NCI-H774 (cell line): ENCODE measurements at places on chromosomes 13 and 19.

DNA sequence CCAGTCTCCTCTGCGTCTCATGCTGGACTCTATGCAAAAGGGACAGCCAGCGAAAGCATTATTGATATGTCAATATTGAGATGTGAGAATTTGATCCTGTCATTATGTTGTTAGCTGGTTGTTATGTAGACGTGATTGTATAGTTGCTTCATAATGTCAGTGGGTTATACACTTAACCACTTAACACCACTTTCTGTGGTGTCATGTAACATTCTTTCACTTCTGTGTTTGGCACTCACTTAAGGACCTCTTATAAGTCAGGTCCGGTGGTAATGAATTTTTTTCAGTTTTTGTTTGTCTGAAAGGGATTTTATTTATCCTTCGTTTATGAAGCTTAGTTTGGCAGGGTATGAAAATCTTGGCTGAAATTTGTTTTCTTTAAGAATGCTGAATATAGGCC is 7.1 kb upstream of the SIGLEC7 start:
- no peak for DNase-seq

GRCh38 chr13:107296804-107297203 is 728.9 kb upstream of the ARGLU1 start:
- no peak for DNase-seq

GRCh38 chr13:114053026-114053425 is 79.2 kb upstream of the C13orf46 start:
- DNase-seq: no peak

- no peak for DNase-seq
These were observed 22.1 kb downstream of the PLEKHF1 start for GRCh38 chr19:29687244-29687896.

- no peak for DNase-seq
These were observed 201.7 kb downstream of the ABCC4 start for GRCh38 chr13:95099541-95099940.

DNA sequence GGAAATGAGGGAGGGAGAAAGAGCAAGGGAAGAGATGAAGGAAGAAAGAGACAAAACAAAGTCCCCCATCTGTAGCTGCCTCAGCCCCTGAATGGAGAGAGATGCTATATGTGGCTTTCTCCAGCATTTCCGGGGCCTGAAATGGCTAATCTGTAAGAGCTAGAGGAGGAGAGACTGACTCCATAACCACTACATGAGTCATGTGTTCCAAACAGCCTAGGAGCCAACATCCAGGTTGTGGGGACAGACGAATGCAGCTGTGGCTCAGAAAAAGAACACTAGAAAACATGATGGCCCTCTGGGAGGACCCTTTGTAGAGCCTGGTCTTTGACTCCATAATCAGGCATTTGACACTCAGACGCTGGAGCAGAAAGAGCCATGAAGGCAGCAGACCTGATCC is 292.0 kb upstream of the ZNF507 start:
- no peak for DNase-seq

DNA sequence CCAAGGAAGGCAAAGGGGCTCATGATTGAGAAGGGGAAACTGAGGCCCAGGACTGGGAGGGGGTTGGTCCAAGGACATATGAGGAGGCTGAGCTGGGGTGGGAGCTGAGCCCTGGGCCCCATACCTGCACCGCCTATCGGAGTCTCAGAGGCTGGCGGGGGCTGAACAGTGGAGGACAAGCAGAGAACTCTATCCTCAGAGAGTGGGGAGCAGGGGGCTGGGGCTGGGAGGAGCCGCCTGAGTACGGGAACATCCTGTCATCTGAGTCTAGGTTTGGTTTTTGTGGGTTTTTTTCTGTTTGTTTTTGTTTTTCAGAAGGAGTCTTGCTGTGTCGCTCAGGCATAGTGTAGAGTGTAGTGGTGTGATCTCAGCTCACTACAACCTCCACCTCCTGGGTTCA is 6.2 kb downstream of the ARRDC2 start:
- no peak for DNase-seq

GRCh38 chr19:14375582-14376291 is 5.5 kb upstream of the ADGRE5 start:
- no peak for DNase-seq

DNA sequence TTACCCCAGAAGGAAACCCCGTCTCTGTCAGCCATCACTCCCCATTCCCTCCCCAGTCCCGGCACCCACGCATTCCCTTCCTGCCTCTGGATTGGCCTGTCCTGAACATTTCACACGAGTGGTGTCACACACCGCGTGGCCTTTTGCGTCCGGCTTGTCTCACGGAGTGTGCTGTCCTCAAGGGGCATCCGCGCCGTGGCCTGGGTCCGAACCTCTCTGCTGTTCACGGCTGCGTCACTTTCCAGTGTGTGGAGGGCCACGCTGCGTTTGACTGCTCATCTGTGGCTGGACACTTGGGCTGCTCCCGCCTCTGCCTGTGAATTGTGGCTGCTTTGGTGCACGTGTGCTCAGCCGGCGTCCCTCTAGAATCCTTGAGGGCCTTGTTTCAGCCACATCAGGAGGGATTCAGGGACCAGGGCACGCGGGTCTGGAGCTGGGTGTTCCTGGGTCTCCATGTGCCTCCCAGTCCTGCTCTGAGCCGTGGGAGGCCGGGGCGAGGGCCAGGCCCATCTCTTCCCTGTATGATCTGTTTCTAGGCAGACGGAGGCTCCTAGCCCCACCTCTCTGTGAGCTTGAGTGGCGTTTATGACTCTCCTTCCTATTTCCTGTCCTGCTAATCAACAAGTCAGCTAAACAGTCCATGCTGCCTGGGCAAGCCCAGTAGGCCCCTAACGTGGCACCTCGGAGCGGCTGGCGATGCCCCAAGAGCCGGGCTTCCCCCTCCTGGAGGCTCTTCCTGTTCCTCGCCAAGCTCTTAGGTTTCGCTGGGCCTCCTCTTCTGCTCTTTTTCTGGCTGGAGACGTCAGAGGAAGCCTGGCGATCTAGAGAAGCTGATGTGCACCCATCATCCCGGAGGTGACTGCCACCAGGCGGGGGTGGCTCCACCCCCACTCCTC is 8.1 kb downstream of the STK11 start:
- no peak for DNase-seq

- DNase-seq: no peak
These were observed 305.9 kb upstream of the ARGLU1 start for GRCh38 chr13:106873810-106874209.

DNA sequence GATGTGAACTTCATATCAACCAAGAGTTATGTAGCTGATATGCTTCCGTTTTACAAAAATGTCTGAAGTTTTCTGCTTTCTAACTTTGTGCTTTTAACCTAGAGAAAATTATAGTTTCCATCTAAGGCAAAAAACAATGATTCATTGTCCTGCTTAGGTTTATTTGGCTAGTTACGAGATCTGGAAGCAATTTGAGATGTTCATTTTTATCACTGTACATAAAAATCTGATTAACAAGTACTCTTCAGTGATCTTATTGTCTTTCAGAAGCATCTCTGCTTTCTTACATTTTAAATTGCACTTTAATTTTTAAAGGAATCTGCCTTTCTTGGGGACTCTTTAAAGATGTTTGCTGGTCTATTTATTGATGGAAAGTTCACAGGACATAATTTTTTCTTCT is 188.1 kb downstream of the RFC3 start:
- DNase-seq: no peak

DNA sequence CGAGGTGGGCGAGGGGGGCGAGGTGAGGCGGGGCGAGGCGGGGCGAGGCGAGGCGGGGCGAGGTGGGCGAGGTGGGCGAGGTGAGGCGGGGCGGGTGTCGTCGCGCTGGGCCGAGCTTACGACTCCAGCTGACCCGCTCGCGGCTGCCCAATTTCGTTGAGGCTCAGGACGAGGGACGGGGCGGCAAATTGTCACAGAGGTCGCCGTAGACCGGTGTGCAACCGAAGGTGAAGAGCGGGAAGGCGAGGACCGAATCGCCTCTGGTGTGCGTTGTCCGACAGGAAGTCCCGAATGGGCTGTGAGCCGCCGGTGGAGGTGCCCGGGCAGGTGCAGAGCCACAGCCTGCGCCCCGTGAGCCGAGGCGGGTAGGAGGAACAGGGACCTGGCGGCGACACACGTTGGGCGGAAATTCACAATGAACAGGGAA is at the start of gene LACC1:
Gene LACC1 (plus strand): TSS at position 150 of the 427 bp plus-strand sequence. CDS start 1,082 bp downstream, outside the sequence.
- DNase-seq: peak; percentile 39

- no peak for DNase-seq
These were observed 18.8 kb downstream of the ZNF559 start for GRCh38 chr19:9342610-9343304.

- DNase-seq: no peak
These were observed 18.1 kb downstream of the GADD45B start for GRCh38 chr19:2494084-2494446.

GRCh38 chr13:32905063-32905863 is 111.0 kb upstream of the KL start:
- no peak for DNase-seq

- no peak for DNase-seq
These were observed 6.1 kb downstream of the FOSB start for GRCh38 chr19:45473682-45474605.

DNA sequence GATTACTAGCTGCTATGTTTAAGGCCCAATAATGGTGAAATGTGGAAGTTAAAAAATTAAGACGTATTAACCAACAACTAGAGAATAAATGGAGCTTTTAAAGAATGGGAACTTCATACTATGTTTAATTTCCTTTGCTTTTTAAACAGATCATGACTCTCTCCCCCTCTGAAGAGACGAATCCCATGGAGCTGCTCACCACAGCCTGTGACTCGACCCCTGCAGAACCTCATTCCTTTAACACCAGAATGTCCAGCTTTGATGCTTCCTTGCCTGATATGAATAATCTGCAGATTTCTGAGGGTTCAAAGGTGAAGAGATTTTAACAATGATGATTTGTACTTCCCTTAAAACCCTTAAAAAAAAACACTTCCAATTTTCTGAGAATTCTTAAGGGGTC is 53.0 kb downstream of the ZAR1L start:
- no peak for DNase-seq

GRCh38 chr13:58087566-58087965 is 456.0 kb downstream of the PCDH17 start:
- DNase-seq: no peak

DNA sequence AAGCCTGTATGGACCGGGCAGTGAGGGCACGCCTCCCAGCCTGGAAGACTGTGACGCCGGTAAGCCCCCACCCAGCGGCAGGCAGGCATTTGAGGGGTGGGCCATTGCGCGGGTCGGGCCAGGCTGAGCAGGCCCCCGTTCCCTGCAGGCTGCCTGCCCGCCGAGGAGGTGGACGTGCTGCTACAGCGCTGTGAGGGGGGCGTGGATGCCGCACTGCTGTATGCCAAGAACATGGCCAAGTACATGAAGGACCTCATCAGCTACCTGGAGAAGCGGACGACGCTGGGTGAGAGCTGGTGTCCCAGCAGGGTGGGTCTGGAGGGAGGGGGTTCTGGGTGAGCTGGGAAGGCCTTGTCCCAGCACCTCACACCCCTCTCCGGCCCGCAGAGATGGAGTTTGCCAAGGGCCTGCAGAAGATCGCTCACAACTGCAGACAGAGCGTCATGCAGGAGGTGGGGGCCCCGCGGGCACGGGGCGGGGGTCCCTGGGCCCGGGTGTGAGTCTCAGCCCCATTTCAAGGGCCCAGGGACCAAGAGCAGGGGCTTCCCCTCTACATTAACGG is 7.1 kb downstream of the ARHGAP45 start:
- DNase-seq: no peak

DNA sequence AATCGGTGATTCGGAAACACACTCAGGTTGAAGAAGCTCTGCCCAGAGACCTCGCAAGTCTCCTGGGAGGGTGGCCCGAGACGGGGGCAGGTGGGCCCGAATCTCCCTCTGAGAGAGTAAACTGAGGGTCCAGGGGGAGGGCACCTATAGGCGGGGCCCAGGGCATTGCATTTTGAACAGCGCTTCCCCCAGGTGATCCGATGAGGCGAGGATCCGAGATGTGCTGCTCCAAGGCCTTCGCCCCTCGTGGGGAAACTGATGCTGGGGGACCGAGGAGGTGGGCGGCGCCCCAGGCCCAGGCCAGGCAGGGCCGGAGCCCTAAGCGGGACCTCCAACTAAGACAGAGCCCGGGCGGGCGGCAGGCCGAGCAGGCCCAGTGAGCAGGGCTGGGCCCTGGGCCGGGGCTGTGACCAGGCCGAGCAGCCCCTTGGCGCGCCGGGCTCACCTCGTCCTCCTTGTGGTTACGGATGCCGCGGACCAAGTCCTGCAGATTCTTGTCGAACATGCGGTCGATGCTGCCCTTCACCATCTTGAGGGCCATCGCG is 500 bp downstream of the AP3D1 start:
- no peak for DNase-seq

GRCh38 chr13:42660333-42660965 is 86.5 kb downstream of the TNFSF11 start:
- DNase-seq: no peak

GRCh38 chr13:99305158-99305557 is 2.0 kb downstream of the GPR183 start:
- no peak for DNase-seq

DNA sequence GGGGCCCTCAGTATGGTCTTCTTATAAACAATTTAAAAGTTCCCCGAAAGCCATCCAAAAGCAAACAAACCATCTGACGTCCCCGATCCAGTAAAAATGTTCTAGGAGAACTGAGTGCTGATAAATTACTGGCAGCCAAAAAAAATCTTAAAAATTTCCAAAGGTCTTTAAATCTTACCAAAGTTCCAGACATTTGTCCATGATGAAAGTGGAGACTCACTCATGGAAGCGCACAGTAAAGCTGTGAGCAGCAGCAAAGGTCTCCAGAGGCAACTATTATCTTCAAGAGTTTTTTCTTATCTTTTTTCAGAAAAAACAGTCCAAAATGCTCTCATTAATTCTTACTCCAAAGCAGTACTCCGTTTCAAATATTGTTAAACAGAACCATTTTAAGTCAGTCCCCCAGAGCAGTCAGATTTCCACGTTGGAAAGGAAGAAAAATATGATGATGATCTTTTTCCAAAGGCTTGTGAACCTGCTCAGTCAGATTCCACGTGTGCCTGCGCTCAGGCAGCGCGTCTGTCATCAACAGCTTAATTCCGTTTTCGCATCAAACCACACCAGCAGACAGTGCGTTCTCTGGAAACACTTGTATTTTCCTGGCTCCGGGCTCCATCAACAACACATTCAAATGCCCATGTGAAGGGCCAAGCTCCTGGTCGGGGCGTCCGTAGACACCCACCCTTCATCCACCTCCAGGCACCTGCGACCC is 85.4 kb downstream of the COL4A1 start:
- no peak for DNase-seq

- DNase-seq: no peak
These were observed 25.2 kb upstream of the IGSF23 start for GRCh38 chr19:44587963-44588770.
